HT1080 (cell line): ENCODE measurements at places on chromosomes 13 and 19.

GRCh38 chr13:37357548-37357947, 241.0 kb downstream of the POSTN start:
- DNase-seq = peak; percentile 20

GRCh38 chr13:101433895-101434294, 17.6 kb upstream of the NALCN start:
- DNase-seq = peak; percentile 52

DNA sequence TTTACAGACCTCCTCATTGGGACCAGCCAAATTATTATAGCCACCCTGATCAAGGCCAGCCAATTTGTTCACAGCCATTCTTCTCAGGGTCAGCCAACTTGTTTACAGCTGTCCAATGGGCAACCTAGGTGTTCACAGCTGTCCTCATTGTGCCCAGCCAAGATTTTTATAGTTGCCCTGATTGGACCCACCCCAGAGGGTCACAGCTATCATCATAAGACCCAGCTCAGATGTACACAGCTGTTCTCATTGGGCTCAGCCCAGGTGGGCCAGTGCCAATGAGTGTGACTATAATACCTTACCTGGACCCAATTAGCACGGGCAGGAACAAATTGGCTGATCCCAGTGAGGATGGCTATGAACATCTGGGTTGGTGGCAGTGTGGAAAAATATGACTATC, 1151.8 kb downstream of the UQCRFS1 start:
- DNase-seq = no peak

- DNase-seq = peak; percentile 45
Observed at GRCh38 chr19:32287811-32288227, 57.6 kb upstream of the ZNF507 start.

- no peak for DNase-seq
Observed at GRCh38 chr19:55131421-55131820, 14.0 kb upstream of the PPP1R12C start.

DNA sequence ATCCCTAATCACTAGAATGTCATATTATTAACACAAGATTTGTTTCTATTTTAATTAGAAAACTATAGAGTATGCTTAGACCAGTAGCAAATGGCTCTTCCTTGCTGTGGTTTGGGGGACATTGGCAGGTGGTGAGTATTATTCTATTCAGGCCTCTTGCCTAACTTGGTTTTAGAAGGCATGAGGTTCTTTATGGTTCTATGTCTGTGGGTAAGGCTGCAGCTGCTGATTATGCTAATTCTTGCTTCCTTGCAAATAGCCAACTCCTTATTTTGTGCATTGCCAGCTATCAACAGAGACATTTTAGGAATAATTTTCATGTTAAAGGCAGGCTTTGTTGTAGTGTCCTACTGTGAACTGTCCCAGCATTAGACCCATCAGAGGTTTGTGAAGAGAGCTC, 1344.9 kb downstream of the UQCRFS1 start:
- no peak for DNase-seq

DNA sequence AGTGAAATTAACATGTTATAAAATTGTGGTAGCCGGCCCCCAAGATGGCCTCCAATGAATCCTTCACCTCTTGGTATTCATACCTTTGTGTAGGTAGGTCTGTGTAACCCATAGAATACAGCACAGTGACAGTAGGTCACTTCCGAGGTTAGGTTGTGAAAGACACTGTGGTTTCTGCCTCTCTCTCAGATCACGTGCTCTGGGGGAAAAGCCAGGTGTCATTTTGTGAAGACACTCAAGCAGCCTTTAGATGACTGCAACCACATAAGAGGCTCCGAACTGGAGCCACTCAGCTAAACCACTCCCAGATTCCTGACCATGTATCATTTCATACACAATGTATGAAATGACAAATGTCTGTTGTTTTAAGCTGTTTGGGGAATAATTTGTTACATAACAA, 9.8 kb upstream of the USPL1 start:
- DNase-seq = no peak

- no peak for DNase-seq
Observed at GRCh38 chr13:81596224-81596753, 1255.4 kb upstream of the SPRY2 start.

GRCh38 chr19:8257052-8257443, 47.9 kb downstream of the CERS4 start:
- DNase-seq = no peak

GRCh38 chr19:8209462-8210378, 550 bp downstream of the CERS4 start:
- no peak for DNase-seq

DNA sequence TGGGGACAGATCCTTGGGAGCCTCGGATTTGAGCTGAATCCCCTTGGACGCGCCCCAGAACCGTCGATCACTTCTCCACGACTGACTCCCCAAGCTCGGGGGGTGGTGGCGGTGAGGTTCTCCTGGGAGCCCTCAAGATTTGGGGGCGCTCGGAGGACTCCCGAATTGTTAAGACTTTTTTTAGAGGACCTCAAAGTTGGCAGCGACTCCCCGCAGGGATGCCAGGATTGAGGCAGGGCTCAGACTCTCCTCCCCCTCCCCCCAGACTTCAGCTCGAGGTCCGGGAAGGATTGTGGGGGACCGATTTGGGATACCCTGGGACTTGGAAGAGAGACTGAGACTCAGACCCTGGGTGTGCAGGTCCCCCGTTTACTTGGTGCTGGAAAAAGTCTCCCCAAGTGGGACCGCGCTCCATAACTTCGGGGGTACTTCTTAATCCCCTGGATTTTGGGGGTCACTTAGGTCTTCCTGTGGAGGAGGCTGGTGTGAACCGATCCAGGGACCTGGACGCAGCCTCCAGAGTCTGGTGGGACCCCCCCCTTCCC, 665 bp downstream of the VASP start:
- DNase-seq = no peak

DNA sequence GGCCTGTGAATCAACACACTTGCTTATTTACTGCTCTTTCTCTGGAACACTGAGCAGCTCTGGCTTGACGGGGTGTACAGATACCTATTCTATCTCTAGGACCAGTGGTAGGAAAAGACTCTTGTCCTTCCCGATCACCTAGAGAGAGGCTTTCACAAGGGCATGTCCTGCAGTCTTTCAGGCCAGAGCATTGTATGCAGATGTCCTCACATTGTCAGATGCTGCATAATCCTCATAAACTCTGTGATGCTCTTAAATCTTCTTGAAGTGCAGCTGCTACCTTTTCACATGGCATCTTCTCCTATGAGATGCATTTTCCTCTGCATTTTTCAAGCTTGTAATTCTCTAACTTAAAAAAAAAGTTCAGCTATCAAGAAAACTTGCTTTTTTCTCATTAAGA, 369.4 kb downstream of the OLFM4 start:
- DNase-seq = no peak

DNA sequence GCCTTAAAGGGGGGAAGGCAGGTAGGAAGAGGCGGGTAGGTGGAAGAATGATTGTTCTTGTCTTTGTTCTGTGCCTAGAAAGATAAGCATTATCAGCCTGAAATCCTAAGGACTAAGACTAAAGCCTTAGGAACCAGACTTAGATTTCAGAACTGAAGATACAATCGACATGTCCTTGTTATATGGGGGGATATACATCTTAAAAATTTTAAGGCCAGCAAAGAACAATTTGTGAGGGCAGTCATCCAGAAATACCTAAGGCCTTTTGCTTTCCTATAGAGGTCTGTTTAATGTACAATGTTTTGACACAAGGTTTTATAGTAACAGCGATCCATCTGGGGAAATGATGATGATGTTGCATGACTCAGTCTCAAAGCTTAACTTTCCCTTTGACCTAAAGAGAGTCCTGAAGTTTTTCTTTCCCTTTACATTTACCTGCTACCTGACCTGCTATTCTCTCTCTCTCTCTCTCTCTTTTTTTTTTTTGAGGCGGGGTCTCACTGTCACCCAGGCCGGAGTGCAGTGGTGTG, 20.2 kb upstream of the CEACAM6 start:
- no peak for DNase-seq

GRCh38 chr13:105083992-105084391, 1451.5 kb downstream of the EFNB2 start:
- no peak for DNase-seq

DNA sequence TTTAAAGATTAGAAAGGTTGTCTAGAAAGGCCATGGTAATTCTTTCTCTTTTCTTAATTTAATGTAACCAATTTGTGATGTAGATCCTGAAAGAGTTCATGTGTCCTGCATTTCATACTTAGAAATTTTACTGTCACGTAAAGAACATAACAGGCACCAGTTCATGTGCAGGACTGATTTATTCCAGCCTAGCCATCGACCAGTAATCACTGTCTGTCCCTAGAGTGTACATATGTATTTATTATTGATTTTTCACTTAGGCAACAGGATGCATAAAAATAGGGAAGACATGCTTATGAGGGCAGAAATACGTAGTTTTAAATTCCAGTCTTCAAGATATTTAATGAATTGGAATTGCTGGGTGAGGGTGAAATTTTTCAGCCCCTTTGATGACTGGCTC, 37.6 kb downstream of the TDRD12 start:
- no peak for DNase-seq

DNA sequence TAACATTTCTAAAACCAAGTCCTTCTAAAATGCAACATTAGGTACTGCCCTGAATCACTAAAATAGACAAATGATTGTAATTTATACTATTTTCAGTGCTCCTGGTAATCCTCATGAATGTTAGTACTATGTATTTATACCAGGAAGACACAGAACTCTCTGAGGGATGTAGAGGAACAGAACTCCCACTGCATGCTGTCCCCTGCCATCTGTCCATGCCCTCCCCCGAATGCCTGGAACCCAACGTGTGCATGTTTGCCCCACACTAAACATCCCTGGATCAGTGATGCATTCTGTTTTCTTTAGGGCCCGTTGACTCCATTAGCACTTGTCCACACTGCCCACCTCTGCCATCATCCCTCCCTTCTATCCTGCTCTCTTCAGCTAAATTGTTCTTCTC, 26.5 kb downstream of the ENOX1 start:
- DNase-seq = no peak

DNA sequence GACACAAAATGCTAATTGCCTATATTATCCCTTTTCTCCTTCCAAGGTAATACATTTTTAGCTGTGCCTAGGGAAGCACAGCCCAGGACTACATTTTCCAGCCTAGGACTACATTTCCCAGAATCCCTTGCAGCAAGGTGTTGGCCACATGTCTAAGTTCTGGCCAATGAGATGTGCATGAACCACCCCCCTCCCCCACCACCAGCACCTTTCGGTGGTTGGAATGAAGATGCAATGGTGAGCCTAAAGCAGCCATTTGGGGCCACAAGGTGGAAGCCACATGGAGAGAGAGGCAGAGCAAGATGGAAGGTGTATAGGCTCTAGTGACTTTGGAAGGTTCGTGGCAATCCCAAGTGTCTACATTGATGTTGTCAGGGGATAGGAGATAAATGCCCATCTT, 16.2 kb downstream of the UNC13A start:
- DNase-seq = peak; percentile 49

DNA sequence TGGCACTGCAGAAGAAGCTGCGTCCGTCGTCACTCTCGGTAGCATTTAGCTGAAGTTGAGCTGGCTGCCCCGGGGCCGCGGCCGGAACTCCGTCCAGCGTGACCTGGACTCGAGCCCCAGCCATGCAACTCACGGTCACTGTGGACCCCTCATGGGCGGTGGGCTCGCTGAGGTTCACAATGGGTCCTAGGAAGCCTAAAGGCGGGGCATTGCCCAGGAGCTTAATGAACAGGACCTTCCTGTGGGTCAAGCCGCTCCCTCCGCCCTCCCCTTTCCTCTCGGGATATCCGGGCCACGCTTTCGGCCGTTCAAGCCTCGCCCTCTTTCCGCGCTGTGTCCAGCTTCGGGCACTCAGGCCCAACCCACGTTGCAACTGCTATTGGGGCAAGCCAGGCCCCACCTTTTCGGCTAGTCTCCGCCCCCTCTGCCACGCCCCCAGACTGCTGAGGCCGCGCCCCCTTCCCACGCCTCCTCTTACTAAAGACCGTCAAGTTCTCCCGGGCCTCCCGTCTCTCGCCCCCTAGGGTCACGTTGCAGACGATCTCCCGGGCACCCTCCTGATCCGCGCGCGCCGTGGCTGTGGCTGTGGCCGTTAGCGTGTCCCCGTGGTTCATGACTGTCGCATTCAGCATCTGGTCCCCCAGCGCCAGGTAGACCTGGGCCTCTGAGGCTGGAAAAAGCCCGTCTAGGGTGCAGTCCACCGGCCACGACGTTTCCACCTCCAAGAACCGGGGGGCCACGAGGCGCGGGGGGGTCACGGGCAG, 1.4 kb upstream of the RAVER1 start:
- DNase-seq = peak; percentile 88

DNA sequence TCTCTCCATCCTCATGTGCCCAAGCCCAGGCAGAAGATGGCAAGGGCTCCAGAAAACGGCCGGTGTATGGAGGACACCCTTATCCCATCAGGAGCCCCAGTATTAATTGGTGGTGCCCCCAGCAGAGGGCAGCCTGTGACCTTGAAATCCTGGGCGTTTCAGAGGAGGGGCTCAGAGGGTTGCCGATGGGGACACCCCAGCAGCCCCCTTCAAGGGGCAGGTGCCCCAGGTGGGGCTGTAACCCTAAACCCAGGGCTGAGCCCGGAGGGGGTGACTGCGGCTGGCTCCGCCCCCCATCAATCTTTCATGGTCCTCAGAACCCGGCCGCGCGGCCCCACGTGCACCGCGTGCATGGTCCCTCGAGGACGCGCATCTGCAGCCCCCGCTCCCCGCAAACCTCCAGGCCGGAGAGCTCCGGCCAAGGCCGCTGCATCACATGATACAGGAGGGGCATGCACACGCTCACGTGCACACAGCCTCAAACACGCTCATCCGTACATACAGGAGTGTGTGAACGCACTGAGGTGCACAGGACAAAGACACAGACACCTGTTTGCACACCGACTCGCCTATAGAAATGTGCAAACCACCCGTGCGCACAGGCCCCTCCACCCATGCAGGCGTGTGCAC, 949 bp downstream of the RAB3A start:
- no peak for DNase-seq

- no peak for DNase-seq
Observed at GRCh38 chr13:76630629-76631230, 255.5 kb downstream of the KCTD12 start.

DNA sequence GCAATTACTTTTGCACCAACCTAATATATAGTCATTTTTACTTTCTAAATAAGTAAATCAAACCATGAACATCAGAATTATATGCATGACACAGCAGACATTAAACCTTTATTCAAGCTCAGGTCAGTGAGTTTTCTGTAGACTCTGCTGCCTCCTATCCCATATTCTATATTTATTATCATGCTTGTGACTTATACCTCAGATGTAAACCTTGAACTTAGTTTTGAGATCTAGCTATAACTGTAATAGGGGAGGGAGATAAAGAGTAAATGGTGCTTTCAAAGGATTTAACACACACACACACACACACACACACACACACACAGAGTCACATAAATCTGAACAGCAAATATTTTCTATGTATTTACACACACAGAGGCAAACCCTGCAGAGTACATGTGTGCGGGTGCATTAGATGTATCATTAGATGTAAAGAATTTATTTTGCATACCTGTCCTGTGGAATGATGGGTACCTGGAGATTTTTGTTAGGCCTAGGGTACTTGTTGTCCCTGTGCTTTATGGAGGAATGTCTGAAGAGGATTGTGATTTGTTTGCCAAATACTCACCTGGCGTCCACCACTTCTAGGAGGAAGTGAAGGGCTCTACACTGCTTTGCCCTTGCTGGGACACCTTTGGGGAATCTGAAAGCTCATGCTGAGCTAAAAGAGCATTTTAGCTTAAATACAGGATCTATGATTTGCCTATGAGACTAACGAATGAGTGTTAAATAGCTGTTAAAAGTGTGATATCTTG, 521.9 kb downstream of the KLF5 start:
- DNase-seq = no peak

GRCh38 chr13:74683411-74683810, 549.2 kb upstream of the KLF12 start:
- DNase-seq = peak; percentile 3
